ENCODE measurements at places on chromosomes 13 and 19.
A peak's percentile ranks its signal among the peaks of the same experiment; 100 is the strongest.

DNA sequence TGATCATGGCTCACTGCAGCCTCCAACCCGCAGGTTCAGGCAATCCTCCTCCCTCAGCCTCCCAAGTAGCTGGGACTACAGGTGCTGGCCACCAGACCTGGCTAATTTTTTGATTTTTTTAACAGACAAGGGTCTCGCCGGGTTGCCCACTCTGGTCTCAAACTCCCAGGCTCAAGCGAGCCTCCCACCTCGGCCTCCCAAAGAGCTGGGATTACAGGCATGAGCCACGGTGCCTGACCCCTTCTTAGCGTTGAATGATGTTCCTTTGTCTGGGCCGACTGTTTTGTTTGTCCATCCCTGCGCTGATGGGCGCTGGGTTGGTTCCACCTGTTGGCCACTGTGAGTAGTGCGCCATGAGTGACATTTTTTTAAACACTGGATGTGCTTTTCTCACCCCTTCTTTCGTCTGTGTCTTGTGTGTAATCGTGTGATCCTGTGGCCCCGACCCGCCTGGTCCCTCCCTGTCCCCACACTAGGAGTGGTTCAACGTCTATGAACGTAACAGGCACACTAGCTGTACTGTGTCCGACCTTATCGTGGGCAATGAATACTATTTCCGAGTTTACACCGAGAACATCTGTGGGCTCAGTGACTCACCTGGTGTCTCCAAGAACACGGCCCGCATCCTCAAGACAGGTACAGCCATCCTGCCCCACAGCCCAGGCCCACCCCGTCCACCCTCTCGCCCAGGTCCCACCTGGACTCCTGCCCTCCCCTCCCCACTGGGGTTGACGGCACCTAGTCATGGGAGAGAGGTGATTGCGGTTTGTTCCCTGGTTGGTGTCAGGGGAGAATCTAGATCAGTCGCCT lies 15.0 kb upstream of the EMC10 start:
- DNase-seq = peak; percentile 12

DNA sequence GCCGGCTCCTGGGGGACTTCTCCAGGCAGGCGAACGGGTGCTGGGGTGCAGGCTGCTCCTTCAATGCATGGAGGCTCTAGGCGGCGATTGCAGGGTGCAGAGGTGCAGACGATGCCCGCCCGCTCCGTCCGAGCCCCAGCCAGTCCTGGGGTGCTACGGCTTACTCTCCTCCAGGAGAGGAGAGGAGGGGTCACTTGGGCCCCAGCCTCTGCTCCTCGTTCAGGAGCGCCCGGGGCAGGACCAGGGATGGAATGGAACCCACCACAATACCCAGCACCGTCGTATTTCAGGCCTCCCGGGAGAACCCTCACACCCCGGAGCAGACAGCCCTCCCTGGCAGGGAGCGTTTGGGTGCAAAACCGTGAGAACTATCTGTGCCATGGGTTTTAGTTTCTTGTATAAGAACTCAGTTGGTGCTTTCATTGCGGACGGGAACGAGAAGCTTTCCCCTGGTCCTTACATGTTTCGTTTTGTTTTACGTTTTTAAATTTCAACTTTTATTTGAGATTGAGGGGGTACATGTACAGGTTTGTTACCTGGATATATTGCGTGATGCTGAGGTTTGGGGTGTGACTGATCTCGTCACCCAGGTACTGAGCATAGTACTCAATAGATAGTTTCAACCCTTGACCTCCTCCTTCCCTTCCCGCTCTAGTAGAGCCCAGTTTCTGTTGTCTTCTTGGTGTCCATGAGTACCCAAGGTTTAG lies 46.8 kb downstream of the ARHGEF18 start:
- peak; percentile 39 for DNase-seq

GRCh38 chr19:35107545-35107944 lies 8.1 kb upstream of the FXYD3 start:
- peak; percentile 40 for DNase-seq

DNA sequence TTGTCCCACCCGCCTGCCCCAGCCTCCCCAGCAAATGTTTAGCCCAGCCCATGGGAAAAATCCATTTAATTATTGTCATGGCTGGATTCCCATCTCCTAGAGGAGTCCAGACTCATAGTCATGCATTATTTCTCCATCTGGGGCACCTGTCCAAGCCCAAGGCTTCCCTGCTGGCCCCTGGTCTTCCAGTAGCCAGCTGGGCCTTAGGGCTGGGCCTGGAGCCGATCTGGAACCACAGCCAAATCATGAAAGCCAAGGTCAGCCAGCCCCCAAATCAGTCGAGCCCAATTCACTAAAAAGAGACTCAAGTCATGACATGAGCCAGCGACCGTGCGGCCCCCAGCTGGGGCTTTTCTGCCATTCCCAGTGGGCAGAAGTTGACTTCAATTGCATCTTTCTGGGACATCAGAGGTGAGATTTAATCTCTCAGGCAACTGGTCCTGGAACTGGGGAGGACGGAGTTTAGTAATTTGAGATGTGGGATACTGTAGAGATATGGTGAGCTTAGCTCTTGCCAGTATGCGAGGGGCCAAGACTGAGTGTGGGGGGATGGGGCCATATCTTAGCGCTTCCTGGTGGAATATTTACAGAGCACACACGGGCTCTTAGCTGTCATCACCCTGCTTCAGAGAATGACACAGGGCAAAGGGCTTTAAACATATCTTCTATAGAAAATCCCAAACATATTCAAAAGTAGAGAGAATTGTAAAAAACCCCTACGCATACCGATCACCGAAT lies 9.4 kb upstream of the PGLYRP2 start:
- DNase-seq = no peak

DNA sequence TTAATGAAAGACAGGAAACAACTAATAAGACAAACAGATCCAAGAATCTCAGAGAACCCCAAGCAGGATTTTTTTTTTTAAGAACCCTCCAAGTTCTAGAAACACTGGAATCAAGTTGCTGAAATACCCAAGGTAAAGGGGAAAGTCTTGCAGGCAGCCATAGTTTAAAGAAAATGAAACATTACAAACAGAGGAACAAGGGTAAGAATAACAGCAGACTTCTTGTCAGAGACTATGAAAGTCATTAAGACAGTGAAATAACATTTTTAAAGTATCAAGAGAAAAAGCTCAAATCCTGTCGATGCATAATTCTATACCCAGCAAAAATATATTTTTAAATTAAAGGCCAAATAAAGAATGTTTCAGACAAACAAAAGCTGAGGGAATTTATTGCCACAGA lies 67.1 kb downstream of the WASF3 start:
- DNase-seq = no peak

All from nucleus accumbens (tissue), 56 donors.